Inflammatory macrophage treated with lipopolysaccharide for 1 hour (primary cell): ENCODE measurements at places on chromosomes 5 and 9.

DNA sequence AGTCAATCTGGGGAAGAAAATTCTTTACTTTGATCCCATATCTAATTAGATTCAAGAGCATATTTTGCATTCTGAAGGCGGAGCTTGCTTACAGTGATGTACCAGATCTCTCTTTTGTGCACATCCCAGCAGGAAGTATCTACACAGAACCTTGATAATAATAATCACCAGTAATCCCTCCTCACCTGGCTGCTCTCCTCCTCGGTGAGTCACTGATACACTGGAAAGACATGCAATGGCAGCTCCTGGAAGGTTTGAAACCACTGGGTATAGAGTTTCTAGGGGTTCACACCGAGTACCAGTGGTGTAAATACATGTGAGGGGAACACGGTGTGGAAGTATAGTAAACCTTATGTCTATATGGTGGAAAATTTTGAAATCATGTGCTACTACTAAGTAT, 205.5 kb upstream of the TARS1 start:
- no peak for DNase-seq

DNA sequence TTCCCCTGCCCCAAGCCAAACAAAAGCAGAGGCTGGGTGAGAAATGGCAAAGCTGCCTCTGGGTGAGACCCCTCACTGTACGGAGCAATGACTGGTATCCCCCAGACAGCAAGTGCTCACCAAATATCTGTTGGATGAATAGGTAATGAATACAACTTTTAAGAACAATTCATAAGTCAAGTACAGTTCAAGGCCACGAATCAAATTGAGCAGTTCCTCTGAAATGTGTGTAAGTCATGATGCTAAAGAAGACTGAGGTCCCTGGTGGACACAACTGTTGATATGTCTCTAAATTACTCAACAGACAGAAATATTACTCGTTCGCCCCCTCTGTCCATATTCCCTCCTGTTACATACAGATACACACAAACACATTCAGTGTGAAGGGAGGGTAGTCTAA, 160.7 kb downstream of the GLIS3 start:
- no peak for DNase-seq

GRCh38 chr9:73125651-73126050, 26.0 kb upstream of the ANXA1 start:
- no peak for DNase-seq

- DNase-seq: no peak
Measured at GRCh38 chr5:113232667-113233066, 202.1 kb downstream of the TSSK1B start.

DNA sequence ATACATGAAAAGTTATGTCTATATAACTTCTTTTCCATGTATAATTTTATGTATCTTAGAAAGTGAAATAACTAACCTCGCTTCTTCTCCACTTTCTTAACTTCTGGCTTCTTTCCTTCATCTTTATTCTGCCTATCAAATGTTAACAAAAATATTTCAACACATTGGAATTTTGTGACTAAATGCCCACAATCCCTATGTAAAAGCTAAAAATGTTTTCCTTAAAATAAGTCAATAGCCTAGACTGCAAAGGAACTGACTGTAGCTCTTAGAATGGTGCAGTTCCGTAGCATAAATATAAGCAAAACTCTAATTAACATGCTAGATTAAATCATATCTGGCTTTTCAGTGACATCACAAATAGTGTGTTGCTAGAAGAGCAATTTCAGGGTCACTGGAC, 40.9 kb downstream of the PSIP1 start:
- no peak for DNase-seq

DNA sequence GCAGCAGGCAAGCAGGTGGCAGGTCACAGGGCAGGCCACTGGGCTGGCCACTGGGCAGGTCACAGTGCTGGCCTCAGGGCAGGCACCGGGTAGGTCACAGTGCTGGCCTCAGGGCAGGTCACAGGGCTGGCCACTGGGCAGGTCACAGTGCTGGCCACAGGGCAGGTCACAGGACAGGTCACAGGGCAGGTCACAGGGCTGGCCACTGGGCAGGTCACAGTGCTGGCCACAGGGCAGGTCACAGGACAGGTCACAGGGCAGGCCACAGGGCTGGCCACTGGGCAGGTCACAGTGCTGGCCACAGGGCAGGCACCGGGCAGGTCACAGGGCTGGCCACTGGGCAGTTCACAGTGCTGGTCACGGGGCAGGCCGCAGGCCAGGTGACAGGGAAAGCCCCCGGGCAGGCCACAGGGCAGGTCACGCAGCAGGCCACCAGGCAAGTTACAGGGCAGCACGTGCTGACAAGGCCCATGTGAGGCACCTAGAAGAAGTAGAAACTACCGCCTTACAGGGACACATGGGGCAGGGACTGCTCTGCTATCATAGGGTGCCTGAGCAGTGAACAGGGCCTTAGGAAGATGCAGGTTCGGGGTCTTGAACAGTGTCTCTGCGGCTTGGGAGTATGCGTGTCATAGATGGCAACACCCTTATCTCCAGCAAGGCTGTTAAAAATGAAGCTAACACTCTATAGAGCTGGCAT, 18.6 kb upstream of the MED10 start:
- DNase-seq: no peak

GRCh38 chr9:130379649-130379970, 65.2 kb upstream of the ASS1 start:
- no peak for DNase-seq

DNA sequence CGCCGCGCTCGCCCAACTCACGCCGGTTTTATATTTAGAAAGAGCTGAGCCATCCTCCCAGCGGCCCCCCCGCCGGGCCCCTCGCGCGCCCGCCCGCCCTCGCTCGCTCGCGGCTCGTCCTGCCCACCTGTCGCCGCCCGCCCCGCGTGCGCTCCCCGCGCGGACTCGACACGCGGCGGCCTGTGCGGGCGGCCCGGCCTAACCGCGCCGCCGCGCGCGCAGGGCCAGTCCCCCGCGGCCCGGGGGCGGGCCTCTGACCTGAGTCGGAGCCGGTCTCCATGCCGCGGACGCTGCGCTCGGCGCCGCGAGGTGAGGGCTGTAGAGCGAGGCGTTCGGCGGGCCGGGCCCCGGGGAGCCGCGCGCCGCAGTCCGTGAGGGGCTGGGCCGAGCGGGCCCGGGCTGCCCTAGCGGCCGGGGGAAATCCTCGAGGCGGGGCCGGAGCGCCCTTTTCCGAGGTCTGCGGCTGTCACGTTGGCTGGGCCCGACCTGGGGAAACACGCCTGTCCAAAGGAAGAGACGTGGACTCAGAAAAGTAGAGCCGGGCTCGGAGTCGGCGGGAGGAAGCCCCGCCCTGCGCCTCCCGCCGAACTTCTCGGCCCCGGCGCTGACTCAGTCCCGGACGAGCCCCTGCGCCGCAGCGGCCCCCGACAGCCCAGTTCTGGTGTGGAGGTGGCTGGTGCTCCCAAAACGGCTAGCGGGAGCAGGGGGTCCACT, at the start of gene ECPAS:
ECPAS (minus strand) TSS at position 526 of the 714 bp plus-strand sequence. CDS start 11,465 bp downstream, outside the sequence.
- DNase-seq: peak; percentile 81

GRCh38 chr9:74672237-74672636, 175.1 kb downstream of the RORB start:
- no peak for DNase-seq

DNA sequence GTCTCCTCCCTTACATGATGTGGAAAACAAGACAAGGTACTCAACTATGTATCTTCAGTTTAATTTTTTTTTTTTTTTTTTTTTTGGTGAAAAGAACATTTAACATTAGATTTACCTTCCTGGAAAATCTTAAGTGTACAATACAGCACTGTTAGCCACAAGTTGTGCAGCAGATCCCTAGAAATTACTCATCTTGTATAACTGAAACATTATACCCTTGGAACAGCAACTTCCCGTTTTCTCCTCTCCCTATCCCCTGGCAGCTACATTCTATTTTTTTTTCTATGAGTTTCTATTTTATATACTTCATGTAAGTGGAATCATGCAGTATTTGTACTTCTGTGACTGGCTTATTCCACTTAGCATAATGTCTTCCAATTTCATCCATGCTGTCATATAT, 421.9 kb upstream of the FTMT start:
- DNase-seq: no peak

DNA sequence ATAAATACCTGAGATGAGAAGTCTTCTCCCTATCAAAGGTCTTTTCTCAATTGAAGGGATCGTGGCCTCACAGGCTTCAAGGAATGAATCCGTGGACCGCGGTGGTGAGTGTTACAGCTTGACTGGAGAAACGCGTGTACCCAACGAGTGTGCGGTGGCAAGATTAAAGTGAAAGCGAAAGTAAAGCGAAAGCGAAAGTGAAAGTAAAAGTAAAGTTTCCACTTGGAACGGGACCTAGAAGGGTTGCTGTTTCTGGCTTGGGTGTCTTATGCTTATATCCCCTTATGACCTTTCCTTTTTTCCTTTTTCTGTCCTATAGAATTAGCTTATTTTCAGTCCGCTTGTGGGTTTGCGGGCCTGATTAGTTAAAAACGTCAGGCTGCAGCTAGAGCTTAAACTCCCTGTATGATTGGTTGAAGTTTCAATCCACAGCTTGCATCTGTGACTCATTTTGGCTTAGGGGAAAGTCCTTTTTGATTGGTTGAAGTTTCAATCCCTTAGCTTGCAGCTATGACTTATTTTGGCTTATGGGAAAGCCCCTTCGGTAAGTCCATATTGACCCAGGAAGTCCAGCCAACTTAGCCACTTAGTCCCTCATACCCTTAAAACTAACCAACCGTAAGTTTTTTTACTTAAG, 924.3 kb upstream of the CDH10 start:
- DNase-seq: no peak

GRCh38 chr9:114315723-114316363, 7.1 kb upstream of the ORM1 start:
- DNase-seq: peak; percentile 91

- DNase-seq: no peak
Measured at GRCh38 chr5:73642344-73642743, 16.3 kb downstream of the ARHGEF28 start.

DNA sequence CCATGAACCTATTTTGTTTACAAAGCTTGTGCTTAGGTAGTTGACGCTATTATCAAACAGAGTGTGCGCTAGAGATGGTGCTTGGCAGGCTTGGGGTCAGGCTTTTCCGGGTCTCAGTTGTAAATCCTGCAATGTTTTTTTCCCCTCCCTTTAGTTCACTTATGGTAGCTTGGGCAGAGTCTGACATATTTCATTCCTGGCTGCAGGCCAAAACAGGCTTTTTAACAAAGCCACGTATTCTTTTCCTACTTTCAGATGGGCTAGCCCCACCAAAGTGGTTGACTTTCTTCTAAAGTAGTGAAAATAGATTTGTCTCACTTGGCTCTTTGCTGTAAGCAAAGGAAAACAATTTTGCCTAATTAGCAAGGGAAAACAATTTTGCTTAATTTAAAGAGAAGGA, 58.0 kb upstream of the FBN2 start:
- no peak for DNase-seq

- DNase-seq: no peak
Measured at GRCh38 chr9:106075960-106076327, 381.6 kb downstream of the TMEM38B start.

GRCh38 chr9:127679506-127679905, 27.3 kb upstream of the CFAP157 start:
- no peak for DNase-seq

DNA sequence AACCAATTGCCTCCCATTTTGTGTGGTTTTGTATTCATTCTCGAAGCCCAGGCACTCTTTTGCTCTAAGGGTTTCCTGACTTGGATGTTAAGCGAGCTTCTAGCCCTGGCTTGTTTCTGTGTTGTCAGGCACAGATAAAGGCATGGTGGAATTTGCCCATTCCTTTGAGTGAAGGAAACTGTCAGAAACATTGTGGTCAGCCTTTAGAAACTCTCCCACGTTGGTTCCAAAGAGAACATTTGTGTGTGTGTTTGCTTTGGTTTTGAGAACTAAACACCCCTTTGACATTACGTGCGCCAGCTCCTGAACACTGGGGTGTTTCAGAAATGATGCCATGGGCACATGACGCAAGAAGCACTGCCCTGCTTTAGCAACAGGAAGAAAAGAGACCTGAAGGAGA, 320.9 kb downstream of the NTRK2 start:
- no peak for DNase-seq

GRCh38 chr9:134326724-134327601, 708 bp downstream of the RXRA start:
- no peak for DNase-seq

DNA sequence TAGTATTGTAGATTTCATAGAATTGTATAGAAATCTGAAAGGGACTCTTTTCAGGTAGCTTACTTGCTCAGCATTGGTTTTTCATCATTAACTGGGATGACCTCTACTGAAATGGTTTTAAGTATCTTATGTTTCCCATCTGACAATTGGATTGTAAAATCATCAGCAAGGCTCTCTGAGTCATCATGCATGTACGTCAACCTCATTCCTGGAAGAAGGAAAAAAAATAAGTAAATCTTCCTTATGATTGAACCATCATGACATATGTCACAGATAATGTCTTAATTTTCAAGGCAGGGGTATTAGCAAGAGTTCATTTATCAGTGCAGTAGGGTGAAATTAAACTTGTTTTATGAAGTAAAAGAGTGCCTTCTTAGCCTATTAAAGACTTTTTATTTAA, 74.9 kb upstream of the CER1 start:
- DNase-seq: no peak

- no peak for DNase-seq
Measured at GRCh38 chr5:137466889-137467288, 32.2 kb downstream of the SPOCK1 start.

DNA sequence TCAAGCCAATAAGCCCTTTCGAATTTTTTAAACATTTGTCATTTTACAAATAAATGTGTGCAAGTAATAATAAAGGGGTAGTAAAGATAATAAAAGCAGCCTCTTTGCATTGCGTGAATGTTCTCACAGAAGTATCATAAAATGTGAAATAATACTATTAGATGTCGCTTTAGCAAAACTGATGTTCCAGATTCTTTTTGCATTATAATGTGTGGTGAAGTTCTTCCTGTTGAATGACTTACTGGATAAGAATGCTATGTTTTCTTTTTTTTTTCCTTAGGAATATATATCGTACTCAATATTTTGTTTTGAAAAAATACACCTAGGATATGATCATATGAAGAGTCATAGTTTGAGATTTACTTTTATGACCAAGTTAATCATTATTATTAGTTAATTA, 85.2 kb upstream of the CDH12 start:
- DNase-seq: no peak

DNA sequence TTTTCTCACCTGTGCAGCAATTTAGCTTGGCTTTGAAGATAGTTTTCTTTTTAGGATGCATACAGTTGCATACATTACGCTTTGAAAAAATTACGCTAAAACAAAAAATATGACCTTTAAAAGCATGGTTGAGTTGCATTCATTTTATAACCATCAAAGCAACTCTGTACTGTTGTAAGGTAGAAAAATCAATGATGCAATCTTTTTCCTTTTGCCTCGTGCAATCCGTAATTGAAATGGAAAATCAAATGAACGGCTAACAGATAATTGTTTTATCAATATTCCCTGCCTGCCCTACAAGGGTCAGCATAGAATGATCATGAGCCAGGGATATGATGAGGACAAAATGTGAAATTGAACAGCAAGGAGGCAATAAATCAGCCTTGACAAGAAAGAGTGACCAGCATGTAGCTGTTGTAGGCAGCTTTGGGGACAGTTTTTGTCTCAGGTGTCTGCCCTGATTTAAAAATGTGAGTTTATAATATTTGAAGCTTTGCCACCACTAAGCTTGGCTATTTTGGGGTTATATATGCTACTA, 98.2 kb downstream of the PBX3 start:
- DNase-seq: no peak

- no peak for DNase-seq
Measured at GRCh38 chr9:87646546-87646945, 79.4 kb upstream of the CTSL start.
